Endothelial cell (in vitro differentiated cells): ENCODE measurements at places on chromosomes 16 and 17.

- no peak for DNase-seq
Measured at GRCh38 chr17:60351012-60351695, 40.8 kb downstream of the USP32 start.

DNA sequence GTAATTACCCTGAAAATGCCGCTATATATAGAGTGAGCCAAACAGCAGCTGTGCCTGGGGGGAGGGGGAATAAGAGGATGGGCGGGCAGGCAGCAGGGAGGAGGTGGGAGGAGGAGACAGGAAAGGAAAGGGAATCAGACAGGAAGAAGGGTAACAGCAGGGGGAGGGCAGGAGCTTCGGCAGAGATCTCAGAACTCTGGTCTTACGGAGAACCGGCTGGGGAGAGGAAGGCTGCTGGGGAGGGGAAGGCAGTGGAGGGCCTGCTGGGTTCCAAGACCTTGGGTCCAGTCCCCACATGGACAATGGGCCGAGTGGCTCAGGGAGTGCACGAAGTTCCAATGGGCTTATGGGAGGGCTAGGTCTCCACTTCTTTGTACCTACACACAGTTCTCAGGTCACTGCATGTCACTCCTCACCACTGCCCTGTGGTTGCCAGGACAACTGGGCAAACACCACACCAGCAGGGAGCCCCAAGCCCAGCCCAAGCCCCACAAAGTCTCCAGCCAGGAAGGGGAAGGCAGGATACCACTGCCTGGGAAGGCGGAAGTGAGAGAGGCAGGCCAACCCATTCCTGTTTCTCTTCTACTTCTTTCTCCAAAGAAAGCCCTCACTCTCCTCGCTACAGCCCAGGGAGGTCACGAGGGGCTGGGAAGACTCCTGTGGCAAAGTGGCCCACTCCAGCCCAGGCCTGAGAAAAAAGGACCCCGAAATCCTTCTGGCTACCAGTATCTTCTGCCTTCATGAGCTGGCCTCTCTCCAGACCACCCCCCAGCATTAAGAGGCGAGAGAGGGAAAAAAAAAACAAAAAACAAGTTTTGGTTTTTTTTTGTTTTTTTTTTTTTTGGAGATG, 25.3 kb downstream of the G6PC3 start:
- DNase-seq = peak; percentile 84

DNA sequence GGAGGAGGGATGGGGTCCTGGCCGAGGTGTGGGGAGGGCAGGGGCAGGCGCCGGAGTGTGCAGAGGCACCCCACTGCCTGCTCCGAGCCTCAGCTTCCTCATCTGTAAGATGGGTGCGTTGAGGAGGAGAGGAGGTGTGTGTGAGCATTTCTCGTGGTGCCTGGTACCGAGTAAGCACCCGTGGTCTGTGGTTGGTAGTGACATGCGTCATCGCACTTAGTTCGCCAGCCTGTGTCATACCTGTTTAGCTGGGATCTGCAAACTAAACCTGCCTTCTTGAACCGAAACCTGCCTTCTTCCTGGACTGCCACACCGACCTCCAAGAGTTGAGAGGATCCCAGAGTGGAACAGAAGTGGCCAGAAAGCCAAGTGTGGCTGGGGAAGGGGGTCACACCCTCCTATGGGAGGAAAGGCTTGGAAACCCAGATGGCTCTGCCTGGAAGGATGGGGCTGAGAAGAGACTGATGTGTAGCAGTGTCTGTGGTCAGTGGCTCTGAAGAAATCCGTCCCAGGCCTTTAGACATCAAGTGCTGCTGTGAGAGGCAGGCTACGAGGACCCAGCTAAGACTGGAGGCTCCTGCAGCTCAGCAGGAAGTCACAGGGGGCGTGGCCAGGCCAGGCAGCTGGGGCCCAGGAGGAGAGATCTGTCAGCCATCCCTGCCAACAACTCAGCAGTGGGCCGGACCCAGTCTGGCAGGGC, 162.6 kb upstream of the PLCG2 start:
- no peak for DNase-seq

GRCh38 chr17:74682028-74682427, 30.7 kb downstream of the CD300LF start:
- DNase-seq = no peak

- DNase-seq = no peak
Measured at GRCh38 chr16:85523602-85524364, 89.3 kb upstream of the GSE1 start.

- DNase-seq = no peak
Measured at GRCh38 chr16:83992624-83993023, 24.6 kb downstream of the NECAB2 start.

DNA sequence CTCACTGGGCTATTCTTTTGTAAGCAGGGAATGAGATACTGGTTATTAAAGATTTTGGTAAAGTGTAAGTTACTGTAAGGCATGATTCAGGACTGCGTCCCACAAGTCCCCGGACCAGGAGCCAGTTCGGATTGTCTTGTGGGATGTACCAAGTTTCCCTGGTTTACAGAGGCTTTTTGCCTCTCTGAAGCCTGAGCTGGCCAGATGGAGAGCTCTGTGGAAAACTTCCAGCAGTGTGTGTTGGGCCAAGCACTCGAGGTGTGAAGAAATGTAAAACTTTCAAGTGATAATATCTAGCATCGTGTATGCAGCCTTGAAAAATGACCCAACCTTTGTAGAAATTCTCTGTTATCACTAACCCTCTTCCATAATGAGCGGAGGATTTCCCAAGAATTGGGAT, 2.4 kb downstream of the EPN2 start:
- no peak for DNase-seq

DNA sequence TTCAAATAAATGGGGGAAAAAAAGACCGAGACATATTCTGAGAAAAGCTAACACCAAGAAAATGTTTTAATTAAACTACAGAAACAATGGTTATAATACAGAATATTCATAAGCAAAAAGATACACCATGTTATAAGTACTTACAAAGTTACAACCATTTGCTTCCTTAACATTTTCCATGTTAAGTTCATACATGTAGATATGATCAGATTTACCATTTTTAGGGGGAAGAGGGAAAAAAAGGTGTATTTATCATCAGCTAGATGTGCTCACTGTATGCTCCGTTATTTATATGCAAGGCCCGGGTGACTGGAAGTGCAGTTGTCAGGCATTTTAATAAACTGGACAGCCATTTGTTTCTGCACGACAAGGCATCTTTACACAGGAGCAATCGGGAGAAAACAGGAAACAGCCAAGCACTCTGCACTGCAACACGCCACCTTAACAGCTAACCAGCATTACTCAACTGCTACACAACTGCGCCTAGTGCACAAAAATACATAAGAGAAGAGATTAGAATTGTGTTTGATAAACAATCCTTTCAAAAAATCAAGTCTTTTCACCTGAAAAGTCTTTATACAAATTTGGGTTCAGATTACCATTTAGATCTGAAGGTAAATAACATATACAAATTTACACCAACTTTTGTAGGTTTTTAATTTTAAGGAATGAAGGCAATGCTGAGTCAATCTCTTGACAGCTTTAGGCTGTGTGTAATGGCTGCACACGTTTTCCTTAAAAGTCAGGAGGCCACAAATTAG, 2.9 kb downstream of the SRSF2 start:
- no peak for DNase-seq

GRCh38 chr16:74078511-74079231, 217.9 kb upstream of the PSMD7 start:
- no peak for DNase-seq

GRCh38 chr17:1577583-1578013, 15.0 kb upstream of the PITPNA start:
- DNase-seq = no peak

- DNase-seq = no peak
Measured at GRCh38 chr17:79749156-79749815, 18.5 kb downstream of the ENPP7 start.

GRCh38 chr16:50204453-50205108, 51.5 kb downstream of the TENT4B start:
- no peak for DNase-seq

DNA sequence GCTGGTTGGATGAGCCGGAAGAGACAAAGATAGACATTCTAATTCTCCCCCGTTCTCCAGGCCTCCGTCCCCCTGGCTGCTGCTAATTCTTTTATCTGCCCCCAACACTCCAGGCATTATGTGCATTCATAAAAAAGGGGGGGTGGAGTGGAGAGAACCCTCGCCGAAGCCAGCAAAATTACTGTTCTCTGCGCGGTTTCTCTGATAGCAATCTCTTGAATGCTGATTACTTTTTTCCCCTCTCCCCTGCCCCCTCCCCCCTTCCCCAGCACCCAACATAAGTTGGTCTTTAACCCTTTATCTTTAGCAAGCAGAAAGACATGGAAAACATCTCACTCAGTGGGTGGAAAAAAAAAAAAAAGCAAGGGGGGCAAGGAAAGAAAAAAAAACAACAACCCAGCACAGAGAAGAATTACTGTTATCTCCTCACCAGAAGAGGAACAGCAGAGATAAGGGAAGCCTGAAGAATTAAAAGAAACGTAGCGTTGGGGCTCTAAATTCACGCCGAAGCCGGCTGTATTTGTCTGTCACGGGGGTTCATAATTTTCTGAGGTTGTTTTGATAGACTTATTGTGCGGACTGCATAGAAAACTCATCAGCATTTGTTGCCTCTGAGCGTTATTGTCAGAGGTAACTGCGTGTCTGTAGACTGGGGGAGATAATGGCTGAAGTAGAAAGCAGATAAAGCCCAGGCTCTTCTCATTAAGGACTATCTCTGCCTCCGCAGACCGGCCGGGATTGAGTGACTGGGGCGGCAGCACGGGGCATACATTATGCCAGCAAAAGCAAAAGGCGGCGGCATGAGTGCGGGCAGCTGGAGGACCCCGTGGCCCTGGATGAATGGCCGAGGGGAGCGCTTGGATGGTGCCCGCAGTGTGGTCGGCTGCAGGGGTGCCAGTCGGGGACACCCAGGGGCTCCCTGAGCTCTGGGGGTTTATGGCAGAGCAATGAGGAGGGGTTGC, 126.9 kb downstream of the MRM1 start:
- DNase-seq = no peak

GRCh38 chr17:8360751-8361150, 15.8 kb downstream of the KRABD2 start:
- no peak for DNase-seq

- DNase-seq = no peak
Measured at GRCh38 chr16:12992066-12992465, 90.7 kb downstream of the SHISA9 start.

DNA sequence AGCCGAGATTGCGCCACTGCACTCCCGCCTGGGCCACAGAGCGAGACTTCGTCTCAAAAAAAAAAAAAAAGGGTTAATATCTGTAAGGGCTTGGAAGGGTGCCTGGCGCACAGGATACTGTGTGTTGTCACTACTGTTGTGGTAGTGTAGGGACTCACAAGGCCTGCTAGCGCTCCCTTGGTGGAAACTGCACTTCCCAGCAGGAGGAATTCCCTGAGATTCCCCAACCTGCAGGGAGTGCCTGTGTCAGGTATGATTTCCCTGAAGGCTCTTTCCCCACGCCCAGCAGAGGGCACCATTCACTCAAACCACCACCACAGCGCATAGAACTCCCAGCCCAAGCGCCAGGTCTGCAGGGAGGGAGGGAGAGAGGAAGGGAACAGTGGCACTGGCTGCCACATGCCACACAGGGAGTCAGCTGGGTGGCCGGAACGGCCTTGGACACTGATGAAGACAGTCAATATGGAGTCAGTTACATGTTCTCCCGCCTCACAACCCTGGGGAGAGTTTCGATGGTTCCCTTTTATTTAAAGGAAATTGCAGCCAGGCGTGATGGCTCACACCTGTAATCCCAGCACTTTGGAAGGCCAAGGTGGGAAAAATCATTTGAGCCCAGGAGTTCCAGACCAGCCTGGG, 32.7 kb upstream of the CDH1 start:
- DNase-seq = peak; percentile 79

DNA sequence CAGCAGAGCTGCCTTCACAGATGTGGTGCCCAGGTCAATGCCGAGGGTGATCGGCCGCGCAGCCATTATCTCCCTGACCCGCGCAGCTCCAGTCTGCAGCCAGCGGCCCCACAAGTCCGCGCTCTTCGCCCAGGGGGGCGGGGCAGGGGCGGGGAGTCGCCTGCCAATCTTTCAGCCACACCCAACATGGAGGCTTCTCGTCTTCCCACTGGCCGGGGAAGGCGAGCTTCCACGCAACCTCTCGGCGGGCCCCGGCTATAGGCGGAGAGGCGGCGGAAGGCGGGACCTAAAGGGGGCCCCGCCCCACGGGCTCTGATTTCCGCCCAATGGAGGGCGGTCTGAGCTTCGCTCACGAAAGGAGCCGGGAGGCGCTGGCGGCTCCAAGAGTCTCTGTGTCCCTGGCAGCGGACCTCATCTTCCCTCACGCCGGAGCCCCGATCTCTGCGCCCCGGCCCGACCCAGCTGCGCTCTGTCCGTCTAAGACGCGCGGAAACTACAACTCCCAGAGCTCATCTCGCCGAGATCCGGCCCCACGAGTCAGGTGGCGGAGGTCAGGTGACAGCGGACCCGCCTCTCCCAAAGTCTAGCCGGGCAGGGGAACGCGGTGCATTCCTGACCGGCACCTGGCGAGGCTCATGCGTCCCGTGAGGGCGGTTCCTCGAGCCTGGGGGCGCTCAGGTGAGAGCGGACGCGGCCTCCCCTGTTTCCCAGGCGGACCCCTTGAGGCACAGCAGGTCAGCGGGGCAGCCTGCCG, at the start of the genes CTNS and SHPK:
CTNS (plus strand) TSS at position 607 of the 754 bp plus-strand sequence. CDS start 3,447 bp downstream, outside the sequence.
SHPK (minus strand) TSS at position 97 of the 754 bp plus-strand sequence; CDS start at position 66, 31 bp downstream.
- DNase-seq = peak; percentile 96

DNA sequence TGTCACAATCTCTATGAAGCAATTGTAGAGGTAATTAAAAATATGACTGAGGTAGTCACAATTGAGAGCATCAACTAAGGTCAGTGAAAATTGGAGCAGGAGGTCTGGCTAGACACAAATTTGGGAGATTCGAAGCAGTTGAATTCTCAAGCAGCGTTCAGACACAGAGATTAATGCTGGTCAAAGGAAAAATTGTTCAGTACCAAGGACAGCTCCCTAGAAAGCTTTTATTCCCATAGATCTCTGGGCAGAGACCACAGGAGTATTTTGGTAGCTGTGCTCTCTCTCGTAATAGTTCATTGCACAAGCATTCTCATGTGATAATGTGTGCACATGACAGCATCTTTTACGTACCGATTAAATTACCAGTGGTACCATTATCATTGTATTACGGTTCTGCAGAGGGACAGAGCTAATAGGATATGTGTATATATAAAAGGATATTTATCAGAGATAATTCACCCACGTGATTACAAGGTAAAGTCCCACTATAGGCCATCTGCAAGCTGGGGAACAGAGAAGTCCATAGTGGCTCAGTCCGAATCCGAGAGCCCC, 387.5 kb upstream of the HSBP1 start:
- DNase-seq = peak; percentile 22

DNA sequence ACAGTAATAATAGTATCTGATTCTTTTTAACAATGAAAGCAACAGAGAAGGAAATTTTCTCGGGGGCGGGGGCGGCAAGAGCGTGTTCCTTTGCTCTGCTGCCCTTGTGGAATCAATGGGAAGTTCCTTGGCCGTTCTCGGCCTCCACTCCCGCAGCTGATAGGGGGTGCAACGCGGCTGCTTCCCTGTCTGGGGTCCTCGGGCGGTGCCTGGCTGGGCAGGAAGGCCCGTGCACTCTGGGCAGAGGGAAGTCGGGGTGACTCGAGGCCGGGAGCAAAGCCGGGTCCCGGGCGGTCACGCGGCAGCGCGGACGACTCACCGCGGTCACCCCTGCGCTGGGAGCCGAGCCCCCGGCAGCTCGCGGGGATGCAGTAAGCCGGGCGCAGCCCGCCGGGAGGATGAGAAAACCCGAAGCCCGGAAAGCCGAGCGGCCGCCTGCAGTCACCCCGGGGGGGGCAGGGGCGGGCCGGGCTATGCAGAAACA, 2.5 kb downstream of the TUBB3 start:
- no peak for DNase-seq
